ENCODE measurements at places on chromosomes 3 and 15. TPM values are rescaled to one million over a fixed set of nuclear protein-coding genes. Genes with fewer than 3 reads are reported as not detected.

B3GNT5 gene
- 20.6 TPM for total RNA-seq

PLAAT1 gene
- total RNA-seq = not detected

EPHA6 gene
- 0.51 TPM for total RNA-seq

RTP3 gene
- total RNA-seq = not detected

IQCF5 gene
- total RNA-seq = not detected

CCDC54 gene
- not detected for total RNA-seq

ITGA11 gene
- 1,161 TPM for total RNA-seq

SOX2 gene
- total RNA-seq = 5.2 TPM

IMPG2 gene
- 0.60 TPM for total RNA-seq

SLC22A13 gene
- total RNA-seq = 1.2 TPM

SH2D7 gene
- not detected for total RNA-seq

DNA sequence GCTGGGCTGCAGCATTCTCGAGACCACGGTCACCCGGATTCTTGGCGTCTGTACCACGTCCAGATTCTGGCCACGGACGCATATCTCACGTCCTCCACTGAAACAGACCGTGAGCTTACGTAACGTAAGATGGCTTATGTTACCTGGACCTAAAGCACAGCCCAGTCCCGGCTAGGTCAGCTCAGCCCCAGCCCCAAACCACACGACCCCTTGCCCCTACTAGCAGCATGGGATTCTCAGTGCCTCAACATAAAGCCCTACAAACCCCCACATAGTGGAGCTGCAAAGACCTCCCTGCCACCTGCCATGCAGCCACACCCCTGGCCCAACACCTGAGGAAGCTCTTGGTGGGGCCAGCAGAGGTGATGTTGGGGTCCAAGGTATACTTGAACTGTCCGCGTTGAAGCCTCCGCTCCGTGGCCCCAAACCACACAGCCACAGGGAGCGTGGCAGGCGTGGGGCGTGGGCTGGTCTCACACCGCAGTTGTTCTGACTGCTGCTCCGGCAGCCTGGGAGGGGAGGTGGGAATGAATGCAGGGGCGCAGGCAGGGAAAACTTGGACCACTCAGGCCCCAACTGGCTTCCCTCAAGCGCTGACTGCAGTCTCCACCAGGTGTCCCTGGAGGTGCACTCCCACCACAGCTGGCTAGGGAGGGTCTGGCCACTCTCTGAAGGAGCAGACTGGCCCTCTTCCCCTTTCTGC, 14.5 kb downstream of the PLXNB1 start:
- no peak for DNase-seq

DNA sequence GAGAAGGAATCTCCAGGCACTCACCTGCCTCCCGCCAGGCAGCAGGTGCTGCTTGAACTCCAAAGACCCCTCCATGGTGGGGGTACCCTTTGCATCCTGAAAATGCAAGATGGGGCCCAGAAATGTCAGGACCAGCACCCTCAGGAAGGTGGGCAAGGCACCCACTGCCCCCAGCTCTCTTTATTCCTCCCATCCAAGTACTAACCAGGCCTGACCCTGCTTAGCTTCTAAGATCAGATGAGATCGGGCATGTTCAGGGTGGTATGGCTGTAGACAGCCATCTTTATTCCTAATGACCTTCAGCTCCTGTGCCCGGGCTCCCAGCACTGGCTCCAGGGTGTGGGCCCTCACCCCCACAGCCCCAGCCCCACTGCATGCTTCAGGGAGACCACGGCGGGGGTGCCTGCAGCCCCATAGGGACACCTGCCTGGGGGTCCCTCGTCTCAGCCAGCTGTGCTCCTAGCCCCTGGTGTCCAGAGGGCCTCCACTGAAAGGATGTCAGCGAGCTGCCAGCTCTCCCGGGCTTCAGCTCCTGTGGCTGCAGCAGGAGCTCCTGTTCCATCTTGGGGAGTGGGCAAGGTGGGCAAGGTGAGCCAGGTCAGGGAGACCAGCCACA, 13.2 kb downstream of the PLA2G4B start:
- DNase-seq = no peak

DNA sequence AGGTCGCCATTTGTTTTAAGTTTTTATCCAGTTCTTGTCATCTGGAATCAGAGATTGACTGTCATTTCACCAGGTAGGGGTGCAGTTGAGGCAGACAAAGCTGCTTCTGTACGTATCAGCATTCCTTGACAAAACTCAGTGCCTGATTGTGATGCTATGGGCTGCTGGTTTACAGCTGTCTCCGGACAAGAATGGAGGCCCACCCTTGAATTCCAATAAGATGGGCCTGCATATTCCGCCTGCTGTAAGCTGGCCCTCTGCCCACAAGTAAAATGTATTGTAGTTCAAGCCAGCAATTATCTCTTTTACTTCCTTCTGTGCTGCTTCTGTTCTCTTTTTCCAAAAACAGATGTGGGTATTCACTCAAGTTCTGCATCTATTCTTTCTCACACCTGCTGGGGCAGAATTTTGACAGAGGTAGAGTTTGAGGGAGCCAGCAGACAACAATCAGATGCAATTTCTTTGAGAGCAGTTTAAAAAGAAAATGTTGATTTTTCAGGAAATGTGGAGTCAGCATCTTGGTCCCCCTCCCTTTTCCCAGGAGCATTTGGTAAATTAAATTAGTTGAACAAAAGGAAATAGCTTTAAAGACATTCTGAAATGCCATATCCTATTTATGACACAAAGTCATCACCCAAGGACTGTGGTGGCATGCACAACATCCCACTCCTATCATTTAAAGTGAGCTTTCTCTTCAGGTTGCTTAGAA, 53.5 kb downstream of the IQCH start:
- no peak for DNase-seq

- no peak for DNase-seq
These were observed 247.9 kb upstream of the STT3B start for GRCh38 chr3:31284776-31285175.

GRCh38 chr3:155835341-155836071, 18.7 kb downstream of the SLC33A1 start:
- no peak for DNase-seq

DNA sequence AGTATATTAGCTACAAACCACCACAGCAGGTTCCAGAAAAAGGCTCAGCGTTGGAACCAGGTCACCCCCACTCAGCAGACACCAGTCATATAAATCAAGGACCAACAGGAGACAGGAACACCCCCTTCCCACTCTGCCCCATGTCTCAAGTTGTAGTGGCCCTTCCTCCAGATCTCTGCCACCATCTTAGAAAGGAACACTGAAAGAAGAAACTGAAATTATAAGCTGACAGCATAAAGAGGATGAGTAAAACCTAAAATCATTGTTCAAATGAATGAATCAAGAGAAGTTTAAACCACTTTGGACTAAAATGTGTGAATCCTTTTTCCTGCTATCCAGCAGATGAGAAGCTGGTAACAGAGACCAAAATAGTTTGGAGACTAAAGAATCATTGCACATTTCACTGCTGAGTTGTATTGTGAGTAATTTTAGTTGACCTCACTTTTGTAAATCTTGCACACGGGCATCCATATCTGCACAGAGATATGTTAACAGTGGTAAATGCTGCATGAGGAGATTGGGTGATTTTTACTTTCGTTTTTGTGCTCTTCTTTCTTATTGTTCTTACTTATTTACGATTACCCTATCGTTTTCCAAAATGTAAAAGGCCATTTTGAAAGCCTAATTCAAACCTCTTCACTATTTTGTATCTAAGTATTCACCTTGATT, 19.8 kb downstream of the CCR3 start:
- DNase-seq = no peak

- DNase-seq = no peak
These were observed 463.9 kb downstream of the EPHA3 start for GRCh38 chr3:89571298-89571697.

DNA sequence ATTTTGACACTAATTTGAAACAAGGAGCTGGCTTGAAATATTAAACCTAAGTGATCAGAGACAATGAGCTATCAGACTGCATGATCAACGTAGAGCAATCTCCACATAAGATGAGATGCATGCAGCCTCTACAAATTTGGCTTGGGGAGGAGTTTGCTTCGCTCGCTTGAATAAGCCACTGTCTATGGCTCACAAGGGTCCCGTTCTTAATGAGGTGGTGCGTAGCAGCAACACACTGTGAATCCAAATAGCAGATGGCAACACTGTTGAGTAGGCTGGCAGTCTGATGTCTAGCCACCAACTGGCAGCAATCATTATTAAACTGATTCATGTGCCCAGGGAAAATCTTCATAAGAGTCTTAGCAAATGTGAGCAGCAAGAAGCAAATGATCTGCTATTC, 125.4 kb upstream of the CCDC54 start:
- DNase-seq = no peak

- peak; percentile 7 for DNase-seq
These were observed 50.3 kb downstream of the LSM3 start for GRCh38 chr3:14228681-14229470.

- DNase-seq = peak; percentile 89
These were observed 74.6 kb downstream of the ITGB5 start for GRCh38 chr3:124812291-124813265.

GRCh38 chr3:169007145-169007544, 656.4 kb downstream of the MECOM start:
- DNase-seq = no peak

DNA sequence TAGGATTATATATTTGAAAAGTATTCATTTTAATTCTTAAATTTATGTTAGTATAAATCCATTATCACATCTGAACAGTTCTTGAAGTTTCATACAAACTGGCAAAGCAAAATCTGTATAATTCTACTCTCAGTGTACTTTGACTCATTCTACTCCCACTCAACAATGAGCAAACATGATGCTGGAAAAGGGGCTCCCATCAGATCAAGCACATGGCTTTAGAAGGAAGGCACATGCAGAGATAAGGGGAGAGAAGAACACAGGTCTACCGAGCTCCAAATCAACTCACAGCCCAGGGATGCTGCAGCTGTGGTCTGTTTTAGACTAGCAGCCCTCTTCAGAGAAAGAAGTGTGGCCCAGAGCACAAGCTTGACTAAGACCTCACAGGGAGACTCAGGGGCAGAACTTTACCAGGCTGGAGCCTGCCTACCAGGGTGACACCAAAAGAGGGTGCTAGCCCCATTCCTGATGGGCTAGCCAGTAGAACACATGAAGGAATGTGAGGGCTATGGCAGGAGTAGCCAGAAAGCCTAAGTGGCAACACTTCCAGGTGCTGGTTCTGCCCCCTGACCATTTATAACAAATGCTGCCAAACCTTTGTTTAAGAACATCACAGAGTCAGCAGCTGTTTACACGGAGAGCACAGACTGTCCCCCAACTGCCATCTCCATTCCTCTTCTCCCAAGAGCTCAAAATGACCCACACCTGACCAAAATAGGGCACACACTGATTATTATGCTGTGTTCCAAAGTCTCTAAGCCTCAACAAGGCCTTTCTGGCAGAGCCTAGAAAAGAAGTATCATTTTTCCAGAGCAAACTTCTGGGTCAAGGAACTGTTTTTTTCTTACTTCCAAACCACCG, 19.5 kb downstream of the SEC22C start:
- no peak for DNase-seq

- no peak for DNase-seq
These were observed 801 bp downstream of the CA12 start for GRCh38 chr15:63380808-63381282.

GRCh38 chr3:47370887-47371697, 9.7 kb upstream of the PTPN23 start:
- DNase-seq = no peak

DNA sequence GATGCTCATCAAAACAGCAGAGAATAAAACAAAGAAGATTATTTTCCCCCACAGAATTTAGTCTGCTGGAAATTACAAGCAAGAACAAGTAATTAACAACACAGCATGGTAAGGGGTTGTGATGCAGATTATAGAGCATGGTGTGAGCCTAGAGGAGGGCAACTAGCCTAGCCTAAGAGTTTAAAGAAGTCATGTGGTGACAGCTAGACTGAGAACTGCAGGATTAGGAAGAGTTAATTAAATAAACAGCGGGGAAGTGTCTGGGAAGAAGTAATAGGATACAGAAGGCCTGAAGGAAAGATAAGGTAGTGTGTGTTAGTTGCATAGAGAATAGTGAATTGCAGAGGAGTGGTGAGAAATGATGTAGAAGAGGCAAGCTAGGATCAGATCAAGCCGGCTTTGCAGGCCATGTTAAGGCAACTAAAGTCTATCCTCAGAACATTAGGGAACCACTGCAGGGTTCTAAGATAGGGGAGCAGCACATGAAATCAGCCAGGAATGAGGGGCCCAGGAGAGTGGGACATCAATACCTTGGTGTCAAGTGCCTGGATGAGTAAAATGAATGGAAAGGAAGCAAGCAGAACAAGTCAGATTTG, 11.9 kb upstream of the PKM start:
- no peak for DNase-seq

GRCh38 chr3:142941373-142942123, 21.9 kb downstream of the PAQR9 start:
- DNase-seq = no peak

DNA sequence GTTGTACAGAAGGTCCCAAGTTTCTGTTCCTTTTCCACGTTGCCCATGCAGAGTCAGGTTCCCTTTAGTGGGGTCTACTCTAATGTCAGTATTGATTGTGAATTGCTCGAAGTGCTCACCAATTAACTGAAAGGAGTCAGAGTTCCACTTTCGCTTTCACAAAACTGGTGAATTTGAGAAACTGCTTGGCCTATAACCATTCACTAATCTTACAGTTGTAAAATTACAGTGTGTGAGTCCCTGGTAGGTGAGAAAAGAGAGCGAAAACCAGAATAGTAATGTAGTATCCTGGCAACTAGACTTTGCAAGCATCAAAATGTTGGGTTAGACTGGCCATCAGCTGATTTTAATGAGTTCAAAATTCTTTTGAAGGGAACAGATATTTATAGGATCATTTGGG, 237.5 kb upstream of the CHRM5 start:
- DNase-seq = no peak

GRCh38 chr3:146715170-146715569, 110.0 kb upstream of the PLSCR5 start:
- no peak for DNase-seq

GRCh38 chr3:29695201-29695600, 414.3 kb downstream of the RBMS3 start:
- DNase-seq = no peak

GRCh38 chr3:170331143-170331542, 26.4 kb upstream of the SKIL start:
- DNase-seq = peak; percentile 32

GRCh38 chr3:31804251-31805051, 176.6 kb downstream of the OSBPL10 start:
- DNase-seq = no peak

DNA sequence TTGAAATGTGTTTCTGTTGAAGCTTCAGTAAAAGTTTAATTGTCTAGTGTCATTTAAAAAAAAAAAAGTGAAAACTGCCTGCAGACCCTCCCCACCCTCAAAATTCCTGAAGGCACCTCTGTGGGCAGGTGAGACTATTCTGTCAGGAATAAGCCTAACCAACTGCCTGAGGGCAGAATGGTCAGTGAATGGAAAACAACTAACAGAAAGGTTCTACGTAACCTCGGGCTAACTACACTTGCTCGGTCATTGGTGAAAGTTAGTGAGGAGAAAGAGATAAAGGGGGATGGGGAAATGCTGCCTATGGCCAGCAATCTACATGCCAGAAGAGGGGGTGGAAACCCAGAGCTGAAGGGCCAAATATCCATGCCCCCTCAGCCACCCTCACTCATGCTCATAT, 108.6 kb upstream of the SLC24A5 start:
- no peak for DNase-seq
